Activated T-cell treated with anti-CD3 and anti-CD28 coated beads for 48 hours (primary cell): ENCODE measurements at places on chromosomes 16 and 17.

DNA sequence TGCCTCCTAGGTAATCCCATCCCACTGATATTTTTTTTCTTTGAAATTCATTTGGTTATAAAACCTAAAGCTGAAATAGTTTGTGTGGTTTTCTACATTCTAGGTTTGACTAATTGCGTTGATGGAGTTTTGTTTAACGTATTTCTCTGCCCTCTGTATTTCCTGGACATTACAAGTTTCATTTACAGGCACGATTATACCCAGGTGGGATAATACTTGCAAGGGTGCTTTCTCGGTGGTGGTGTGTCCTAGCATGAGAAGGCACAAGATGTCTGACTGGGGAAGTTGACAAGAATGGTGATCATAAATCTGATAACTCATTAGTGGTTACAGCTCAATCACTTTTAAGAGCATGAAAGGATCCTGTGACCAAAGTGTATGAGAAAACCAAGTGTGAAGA is 45.0 kb downstream of the DYNLRB2 start:
- no peak for DNase-seq

GRCh38 chr17:7557147-7557764 is 1.3 kb upstream of the TNFSF13 start:
- DNase-seq: no peak

- DNase-seq: no peak
Measured at GRCh38 chr17:49156256-49156655, 23.7 kb downstream of the B4GALNT2 start.

GRCh38 chr17:6994118-6994598 is 1.7 kb upstream of the ALOX12 start:
- DNase-seq: no peak

GRCh38 chr16:81496742-81497141 is 52.1 kb downstream of the CMIP start:
- DNase-seq: no peak

DNA sequence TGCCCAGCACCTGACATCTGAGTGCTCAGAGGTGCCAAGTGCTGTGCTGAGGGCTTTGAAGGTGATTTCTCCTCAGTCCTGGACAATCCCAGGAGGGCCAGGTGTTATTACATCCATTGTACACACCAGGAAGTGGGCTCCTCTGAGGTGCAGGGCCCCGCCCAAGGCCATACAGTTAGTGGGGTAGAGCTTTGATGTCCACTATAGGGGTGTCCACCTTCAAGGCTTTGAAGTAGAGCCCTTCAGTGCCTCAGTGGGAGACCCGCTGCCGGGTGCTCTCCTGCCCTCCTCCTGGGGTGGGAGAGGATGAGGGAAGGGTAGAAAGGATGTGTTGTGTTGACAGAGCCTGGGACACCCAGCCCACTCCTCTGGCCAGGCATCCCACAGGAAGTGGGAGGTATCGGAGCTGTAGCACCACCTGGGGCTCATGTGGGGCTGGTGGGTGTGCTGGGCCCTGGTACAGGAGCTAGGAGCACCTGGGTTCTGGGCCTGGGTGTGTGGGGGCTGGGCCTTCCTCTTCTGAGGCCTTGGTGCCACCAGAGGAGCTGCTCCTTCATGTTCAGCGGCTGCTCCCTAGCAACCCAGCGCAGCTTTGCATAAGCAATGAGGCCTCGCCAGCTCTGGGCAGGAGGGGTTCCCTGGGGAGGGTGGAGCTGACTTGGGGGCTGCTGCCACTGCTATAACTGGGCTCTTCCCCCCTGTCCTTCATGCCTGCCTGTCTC is 7.4 kb downstream of the LASP1 start:
- no peak for DNase-seq

DNA sequence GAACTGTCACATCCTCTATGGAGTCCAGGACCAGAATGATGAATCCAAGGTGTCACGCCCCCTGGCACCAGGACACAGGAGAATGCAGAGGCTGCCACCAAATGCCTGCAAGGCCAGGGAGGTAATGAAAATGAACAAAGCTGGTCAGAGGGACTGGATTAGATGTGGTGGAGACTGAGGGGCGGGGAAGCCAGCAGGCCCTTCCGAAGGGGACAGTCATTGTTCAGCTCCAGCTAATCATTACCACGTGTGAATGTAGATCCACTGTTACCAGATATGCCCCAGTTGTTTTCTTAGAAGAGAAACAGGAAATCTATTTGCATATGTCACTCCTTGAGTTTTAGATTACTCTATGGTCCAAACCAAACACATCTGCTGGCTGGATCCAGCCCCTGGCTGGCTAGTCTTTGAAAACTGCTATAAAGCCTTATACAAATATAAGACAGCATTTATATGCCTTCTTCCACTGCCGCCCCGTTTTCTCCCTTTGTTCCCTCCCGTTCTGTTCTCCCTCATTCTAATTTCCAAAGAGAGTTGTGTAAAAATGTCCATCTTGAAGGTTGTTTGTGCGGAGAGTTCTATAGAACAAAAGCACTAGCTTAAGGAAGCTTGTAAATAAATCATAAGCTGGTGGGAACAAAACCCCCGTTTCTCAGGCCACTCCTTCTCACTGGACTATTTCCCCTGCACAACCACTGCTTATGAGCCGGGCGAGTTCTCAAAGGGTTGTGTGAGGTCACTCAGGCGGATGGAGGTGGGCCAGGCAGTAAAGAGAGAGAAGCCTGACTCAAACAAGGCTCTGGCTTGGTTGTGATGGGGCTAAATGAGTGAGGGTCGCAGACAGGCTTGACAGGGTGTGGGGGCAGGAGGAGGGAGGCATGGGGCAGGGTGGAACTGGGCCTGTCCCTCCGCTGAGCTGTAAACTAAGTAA is 14.2 kb downstream of the CRYM start:
- no peak for DNase-seq
